ENCODE measurements at places on chromosomes 7 and 10.

DNA sequence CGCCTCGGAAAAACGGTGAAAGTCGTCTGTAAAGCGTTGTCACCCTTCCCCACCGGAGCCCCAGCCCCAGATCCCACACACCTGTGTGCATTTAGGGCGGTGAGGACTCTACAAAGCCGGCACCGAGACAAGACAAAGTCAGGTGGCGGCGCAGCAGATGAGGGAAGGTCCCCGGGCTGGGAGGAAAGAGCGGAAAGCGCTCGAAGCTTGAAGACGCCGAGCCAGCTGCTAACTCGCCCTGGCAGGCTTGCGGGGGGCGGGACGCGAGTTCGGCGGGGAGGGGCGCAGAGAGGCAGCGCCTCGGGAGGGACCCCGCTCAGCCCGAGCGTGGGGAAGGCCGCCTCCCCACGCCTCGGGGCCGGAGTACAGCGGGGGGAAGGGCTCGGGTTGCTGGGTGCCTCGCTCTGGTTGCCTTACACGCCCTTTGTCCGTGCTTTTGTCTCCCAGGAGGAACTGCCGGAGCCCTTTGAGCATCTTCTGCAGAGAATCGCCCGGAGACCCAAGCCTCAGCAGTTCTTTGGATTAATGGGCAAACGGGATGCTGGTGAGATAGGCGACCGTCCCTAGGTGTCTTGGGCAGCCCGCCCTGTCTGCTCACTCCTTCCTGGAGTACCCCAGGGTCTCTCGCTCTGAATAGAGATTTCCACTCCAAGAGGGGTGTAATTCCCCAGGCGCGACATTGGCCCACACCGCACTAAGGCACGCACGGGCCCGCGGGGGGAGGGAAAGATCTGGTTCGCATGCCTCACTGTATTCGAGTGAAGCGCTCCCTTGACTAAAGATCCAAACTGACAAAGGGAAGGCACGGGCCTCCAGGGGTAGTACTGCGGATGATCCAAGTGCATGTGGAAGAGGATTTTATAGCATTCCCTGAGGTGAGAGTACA, 1.6 kb downstream of the TAC1 start:
- no peak for DNase-seq

- DNase-seq = no peak
Measured at GRCh38 chr7:34096198-34096651, 190.9 kb downstream of the BMPER start.

DNA sequence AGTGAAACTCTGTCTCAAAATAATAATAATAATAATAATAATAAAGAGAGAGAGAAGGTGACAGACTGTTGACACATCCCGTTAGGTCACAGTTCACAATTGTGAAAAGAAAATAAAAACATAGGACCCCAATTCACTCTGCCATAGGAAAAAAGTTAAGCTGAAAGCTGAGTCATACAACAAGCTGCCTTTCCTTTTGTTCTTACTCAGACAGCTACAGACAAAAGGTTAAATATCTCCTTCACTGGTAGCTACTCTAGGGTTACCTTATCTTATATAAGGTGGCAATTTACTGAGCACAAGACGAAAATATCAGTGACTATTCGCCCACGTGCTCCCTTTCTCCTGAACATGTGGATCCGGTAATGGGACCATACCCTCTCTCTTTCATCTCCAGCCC, 17.5 kb downstream of the TUBAL3 start:
- no peak for DNase-seq

DNA sequence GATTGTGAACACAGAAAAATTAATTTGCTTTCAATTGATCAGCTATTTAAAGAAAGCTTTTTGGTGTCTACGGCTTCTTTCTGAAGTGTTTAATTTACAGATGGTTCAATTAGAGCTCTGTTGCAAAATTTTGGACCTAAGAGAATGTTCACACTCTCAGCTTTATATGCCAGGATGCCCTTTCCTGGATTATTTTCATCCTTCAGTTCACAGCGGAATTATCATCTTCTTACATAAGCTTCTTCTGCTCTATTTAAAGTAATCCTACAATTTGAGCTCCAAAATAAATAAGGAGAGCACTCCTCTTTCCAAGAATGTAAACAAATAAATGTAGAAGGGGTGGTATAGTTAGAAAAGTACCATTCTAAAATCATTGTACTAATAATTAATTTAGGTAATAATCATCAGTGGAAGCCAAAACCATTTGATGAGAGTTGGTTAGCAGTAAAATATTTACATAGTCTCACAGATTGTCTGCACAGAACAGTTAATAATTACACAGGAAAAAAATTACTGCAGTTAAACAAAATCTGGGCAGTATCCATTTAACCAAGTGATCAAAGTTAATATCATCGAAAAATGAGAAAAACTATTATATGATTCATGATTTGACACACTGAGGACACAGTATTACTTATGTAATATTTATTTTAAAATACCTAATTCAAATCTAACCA, 298.0 kb upstream of the TMEM229A start:
- no peak for DNase-seq

DNA sequence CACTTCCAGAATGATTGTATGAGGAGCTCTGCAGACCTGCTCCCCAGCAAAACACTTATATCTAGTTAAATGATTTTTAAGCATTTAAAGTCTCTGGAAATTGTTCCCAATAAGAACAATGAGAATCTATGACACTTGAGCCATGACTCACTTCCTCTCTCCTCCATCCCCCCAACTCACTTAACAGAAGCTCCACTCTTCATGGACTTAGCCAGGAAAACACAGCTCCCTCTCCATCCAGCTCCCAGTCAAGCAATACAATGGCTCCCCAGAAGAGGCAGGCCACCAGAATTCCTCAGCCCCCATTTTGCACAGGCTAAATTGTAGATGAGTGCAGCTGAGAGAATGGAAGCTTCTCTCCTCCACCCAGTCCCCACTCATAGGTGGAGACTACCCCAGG, 27.0 kb downstream of the AOC1 start:
- DNase-seq = no peak

GRCh38 chr7:71637578-71637977, 505.6 kb downstream of the GALNT17 start:
- no peak for DNase-seq

- no peak for DNase-seq
Measured at GRCh38 chr7:106128836-106129235, 16.7 kb upstream of the SYPL1 start.

All from central memory CD8-positive, alpha-beta T cell (primary cell).